Adipose tissue (tissue), 3 donors: ENCODE measurements at places on chromosomes 12 and 14. TPM values are rescaled to one million over a fixed set of nuclear protein-coding genes. Genes with fewer than 3 reads are reported as not detected.

NTS gene
- polyA plus RNA-seq, result 2.4 TPM

HOXC11 gene
- not detected for polyA plus RNA-seq

ETFBKMT gene
- polyA plus RNA-seq, result 3.4 TPM

KRT84 gene
- not detected for polyA plus RNA-seq

GNB3 gene
- polyA plus RNA-seq, result 0.89 TPM

TGM1 gene
- 2.5 TPM for polyA plus RNA-seq

SMCO3 gene
- polyA plus RNA-seq, result not detected

HVCN1 gene
- polyA plus RNA-seq, result 6.7 TPM

ADGRD1 gene
- polyA plus RNA-seq, result 10.3 TPM

SIX4 gene
- polyA plus RNA-seq, result 0.22 TPM

LTA4H gene
- 40.9 TPM for polyA plus RNA-seq

LRP1-AS gene
- polyA plus RNA-seq, result not detected

GDF3 gene
- 0.24 TPM for polyA plus RNA-seq

SSTR1 gene
- 2.1 TPM for polyA plus RNA-seq

SPRYD3 gene
- 66.7 TPM for polyA plus RNA-seq
